ENCODE measurements at places on chromosomes 7 and 10.

DNA sequence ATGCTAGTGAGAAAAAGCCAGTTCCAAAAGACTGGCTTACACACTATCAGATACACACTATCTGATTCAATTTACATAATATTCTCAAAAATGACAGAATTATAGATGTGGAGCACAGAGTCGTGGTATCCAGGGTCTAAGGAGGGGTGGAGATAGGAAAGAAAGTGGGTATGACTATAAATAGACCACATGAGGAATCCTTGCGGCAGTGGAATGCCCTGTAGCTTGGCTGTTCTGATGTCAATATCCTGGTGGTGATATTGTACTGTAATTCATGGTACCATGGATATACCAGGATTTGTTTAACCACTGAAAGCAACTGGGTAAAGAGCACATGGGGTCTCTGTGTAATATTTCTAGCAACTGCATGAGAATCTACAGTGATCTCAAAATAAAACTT is 67.7 kb upstream of the TMEM72 start:
- DNase-seq, result no peak

GRCh38 chr10:50516171-50516570 is 107.6 kb downstream of the SGMS1 start:
- no peak for DNase-seq

DNA sequence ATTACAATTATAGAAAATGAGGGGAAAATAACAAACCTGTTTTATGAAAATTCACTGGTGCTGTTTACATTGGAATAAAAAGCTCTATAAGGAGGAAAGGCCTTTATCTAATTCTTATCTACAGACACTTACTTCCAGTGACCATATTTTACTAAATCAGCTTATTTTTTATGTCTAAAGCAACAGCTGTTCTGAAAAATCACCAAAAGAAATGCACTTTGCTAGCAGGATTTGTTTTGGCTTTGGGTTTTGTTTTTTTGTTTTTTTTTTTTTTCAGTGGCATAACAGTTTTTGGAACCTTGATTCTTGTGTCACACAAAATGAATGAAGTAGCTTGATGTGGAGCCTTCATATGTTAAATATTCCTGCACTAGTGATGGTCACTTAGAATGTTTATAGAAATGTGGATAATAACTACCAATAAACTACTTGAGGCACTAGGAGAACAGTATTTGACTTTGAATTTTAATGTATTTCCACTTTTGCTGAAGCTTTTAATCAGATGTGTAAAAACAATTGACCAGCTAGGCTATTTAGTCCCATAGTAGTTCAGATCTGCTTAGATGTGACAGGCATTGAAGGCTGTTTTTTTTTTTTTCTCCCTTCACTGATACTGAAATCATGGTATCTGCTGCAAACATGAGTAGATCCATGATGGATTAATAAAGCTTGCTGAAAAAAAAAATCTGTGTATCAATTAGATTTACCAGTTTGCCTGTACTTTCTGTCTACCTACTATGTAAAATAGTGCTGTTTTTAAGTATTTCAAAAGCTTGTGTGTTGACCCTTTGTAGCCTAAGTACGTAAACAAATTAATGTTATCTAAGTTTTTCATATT is 2.8 kb downstream of the ARL4A start:
- DNase-seq, result no peak

- no peak for DNase-seq
Measured at GRCh38 chr7:150567871-150568301, 696 bp downstream of the GIMAP4 start.

DNA sequence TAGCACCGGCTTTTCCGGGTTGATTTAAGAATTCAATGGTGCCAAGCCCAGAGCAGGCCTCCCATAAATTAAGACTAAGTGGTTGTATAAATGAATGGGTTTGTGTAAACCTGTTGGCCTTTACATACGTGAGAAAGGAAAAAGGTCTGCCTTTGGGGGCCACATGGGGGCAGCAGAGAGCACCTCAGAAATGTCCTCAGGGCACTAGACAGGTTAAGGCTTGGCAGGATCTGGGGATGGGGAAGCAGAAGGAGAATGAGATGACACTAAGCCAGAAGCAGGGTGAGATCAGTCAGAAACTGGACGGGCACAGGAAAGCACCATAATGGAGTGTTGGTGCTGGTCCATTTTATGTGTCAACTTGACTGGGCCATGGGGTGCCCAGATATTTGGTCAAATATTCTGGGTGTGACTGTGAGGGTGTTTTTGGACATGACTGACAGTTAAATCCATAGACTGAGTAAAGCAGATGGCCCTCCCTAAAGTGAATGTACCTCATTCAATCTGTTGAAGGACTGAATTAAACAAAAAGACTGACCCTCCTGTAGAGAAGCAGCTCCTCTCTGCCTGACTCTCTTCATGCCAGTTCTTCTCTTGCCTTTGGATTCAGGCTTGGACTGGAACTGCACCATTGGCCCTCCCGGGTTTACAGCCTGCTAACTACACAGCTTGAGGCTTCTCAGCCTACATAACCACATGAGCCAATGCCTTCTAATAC is 58.9 kb downstream of the FRMPD2 start:
- DNase-seq, result peak; percentile 33

- DNase-seq, result no peak
Measured at GRCh38 chr10:12685261-12686058, 316.1 kb downstream of the CCDC3 start.

DNA sequence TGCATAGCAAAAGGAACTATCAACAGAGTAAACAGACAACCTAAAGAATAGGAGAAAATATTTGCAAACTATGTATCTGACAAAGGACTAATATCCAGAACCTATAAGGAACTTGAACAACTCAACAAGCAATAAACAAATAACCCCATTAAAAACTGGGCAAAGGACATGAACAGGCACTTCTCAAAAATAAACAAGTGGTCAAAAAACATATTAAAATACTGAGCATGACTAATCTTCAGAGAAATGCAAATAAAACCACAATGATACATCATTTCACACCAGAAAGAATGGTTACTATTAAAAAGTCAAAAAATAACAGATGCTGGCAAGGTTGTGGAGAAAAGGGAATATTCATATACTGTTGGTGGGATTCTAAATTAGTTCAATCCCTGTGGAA is 17.1 kb downstream of the MAGI2 start:
- DNase-seq, result no peak

GRCh38 chr7:96135241-96135640 is 186.7 kb downstream of the SLC25A13 start:
- DNase-seq, result no peak

- DNase-seq, result no peak
Measured at GRCh38 chr10:24208661-24209431, at the start of gene KIAA1217. Gene KIAA1217 (plus strand): TSS chr10:24209138. CDS start chr10:24209194, 56 bp downstream.

DNA sequence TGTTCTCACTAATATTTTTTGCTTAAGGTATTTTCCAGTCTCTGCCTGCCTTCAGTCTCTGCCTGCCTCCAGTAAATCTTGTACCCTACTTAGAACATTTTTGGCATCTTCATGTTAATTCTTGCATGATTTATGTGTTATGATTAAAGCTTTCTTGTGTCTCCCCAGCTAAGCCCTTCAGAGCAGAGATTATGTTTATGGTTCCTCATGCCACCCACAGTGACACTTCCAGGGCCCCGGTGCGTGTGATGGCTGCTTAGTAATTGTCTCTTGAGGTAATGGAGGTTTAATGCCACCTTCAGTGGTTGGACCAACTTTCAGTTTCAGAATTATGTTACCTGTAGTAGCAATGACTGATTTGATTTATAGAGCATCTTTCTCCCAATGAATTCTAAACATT is 70.6 kb upstream of the MET start:
- DNase-seq, result no peak
